ENCODE measurements at places on chromosomes 16 and 17.
A peak's percentile ranks its signal among the peaks of the same experiment; 100 is the strongest.

GRCh38 chr16:88077328-88078108 is 126.3 kb downstream of the BANP start:
- DNase-seq = no peak

DNA sequence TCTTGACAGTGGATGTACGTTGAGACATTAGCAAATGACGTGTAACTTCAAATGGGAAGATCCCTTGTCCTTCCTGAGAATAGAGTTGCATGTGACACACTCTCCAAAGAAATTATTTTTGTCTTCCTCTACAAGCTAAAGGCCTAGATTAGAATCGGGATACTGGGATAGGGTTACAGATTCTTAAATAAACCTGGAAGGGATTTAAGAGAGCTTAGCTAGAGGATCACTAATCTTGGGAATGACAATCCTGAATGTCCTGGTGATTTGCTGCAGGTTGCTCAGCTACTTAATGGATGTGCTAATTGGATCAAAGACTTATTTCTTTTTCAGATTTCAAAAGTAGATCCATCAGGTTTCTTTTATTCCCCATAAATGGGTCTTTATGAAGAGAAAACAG is 101.9 kb downstream of the KCNJ2 start:
- no peak for DNase-seq

DNA sequence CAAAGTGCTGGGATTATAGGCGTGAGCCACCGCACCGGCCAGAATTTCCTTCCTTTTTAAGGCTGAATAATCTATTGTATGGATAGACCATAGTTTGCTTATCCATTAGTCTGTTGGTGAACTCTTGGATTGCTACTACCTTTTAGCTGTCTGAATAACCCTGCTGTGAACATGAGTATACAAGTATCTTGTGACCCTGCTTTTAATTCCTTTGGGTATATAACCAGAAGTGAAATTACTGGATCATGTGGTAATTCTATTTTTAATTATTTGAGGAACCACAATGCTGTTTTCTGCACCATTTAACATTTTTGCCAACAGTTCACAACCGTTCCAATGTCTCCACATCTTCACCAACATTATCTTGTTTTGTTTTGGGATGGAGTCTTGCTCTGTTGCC is 4.6 kb upstream of the OTOA start:
- no peak for DNase-seq

GRCh38 chr17:83160443-83161297 is 81.3 kb downstream of the METRNL start:
- no peak for DNase-seq

GRCh38 chr16:10888320-10888937 is 11.4 kb downstream of the CIITA start:
- DNase-seq = no peak

GRCh38 chr17:8922451-8922850 is 43.1 kb downstream of the PIK3R5 start:
- no peak for DNase-seq

DNA sequence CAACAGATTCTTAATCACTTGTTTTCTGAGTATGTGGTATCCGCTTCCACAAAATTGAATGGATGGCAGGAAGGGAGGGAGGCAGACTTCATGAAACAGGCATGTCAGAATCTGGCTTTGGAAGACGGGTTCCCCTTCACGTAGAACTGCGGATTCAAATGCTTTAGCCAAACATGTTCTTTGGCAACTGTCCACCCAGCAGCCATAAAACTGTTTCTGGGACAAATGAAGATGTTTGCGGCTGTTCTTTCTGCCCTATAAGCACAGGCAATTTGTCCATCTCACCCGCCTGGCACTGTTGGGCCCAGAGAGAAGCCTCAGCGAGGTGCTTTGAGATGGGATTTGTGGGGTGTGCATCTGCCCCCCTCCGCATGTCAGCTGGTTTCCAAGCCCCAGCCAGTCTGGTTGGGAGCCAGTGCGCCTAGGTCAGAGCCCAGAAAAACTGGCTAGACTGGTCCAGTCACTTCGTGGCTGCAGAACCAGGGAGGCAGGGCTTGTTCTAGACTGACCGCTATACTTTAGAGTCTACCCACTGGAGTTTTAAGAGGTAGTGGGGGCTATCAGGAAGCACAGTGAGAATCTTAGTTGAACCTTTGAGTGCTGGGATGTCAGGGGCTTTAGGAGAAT is 6.3 kb downstream of the CRHR1 start:
- no peak for DNase-seq

DNA sequence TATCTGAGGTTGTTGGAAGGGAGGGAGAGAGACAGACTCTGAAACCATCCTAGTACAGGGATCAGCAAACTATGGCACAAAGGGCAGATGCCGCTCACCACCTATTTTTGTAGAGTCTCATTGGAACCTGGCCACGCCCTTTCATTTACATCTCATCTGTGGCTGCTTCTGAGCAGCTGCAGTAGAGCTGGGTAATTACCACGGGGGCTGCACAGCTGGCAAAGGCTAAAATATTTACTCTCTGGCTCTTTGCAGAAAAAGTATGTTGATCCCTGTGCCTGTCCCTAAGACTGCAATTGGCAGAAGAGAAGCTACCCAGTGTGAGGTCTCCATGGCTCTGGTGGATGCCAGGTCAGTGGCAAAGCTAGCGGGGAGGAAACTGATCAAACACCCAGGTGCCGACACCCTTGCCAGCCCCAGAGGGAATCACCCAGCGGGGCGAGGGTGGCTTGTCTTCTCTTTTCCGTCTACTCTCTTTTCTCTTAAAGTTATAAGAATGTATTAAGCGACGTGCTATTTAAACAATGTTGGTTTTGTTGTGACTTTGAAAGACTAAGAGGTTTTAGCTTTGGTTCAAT is 14.0 kb downstream of the CEP295NL start:
- no peak for DNase-seq

DNA sequence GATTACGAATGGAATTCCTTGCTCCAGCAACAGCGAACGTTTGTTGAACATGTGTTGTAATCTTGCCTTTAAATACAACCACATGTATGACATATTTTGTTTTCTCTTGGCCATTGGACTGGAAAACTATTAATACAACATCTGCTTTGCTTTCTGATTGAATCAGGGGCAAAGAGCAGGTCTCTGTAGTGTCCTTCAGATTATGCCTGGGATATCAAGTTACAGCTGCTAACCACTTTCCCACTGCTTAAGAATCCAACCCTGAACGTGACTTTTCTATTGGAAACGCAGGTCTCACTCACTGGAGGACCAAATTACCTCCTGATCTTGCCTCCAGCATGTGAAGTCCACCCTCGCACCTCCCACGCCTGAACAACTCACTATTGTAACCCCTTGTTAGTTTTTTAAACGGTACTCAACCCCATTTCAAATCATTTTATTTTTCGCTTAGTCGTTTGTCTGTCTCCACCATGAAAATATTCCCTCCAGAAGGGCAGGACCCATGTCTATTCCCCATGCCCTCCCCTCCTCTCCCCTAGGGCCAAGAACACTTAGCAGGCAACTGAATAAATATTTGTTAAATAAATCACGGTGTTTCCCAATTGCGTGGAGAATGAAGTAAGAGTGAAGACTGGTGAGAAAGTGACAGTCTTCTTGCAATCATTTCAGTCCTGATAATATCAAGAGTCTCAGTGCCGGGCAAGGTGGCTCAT is 57.4 kb upstream of the MRTFB start:
- DNase-seq = no peak

DNA sequence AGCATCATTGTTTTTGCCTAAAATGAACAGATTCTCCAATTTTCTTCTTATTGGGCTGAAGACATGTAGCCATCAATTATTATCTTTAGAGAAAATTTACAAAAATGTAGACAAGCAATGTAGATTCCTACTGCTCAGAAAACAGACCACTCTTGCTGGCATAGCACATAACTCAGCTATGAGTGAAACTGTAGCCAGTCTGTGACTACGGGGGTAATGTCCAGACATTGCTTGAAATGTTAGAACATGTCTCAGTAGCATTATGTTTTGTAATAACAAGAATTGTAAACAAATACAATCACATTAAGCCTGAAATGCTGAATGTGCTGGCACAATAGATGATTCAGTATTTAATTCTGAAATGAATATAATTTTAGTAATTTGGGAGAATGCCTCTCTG is 265.7 kb upstream of the KCNJ16 start:
- DNase-seq = no peak

DNA sequence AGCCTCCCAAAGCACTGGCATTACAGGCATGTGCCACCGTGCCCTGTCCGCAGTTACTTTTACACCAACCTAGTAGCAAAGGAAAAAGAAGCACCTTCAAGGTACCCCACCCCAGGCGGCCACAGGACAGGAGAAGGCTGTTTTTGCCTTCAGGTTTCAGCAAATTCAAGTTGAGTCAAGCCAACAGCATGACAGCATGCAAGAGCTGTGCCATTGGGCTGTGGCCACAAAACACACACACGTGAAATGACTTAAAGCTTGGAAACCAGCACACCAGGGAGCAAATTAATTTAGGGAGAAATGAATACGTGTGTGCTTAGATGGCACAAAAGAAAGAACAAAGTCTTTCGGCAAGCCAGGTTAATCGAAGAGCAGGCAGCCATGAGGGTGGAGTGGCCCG is 39.7 kb downstream of the ERCC4 start:
- no peak for DNase-seq

DNA sequence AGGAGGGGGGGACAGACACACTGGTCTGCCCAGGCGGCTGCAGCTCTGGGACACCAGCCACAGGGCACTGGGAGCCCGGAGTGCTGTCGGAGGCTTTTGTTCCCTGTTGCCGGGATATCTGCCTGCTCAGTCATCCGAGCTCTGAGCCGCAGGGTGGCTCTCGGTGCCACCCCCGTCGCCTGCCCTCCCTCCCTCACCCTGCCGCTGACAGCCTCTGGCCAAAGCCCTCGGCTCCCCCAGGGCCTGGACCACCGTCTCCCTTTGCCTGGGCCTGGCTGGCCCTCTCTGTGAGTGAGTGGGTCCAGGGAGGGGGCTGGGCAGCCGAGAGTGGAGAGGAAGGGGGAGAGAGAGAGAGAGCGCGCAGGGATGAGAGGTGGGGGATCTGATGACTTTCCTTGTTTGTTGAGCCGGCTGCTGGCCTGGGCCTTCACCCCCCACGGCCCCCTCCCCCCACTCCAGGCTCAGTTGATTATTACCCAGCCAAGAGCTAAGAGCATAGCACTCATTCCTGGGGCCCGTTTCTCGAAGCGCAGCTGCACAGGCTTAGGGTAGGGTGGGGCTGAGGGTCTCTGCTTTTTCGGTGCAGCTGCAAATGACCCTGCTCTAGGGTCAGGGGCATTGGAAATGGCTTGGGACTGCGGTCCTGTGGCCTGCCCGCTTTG is 2.7 kb downstream of the FOXJ1 start:
- DNase-seq = no peak

DNA sequence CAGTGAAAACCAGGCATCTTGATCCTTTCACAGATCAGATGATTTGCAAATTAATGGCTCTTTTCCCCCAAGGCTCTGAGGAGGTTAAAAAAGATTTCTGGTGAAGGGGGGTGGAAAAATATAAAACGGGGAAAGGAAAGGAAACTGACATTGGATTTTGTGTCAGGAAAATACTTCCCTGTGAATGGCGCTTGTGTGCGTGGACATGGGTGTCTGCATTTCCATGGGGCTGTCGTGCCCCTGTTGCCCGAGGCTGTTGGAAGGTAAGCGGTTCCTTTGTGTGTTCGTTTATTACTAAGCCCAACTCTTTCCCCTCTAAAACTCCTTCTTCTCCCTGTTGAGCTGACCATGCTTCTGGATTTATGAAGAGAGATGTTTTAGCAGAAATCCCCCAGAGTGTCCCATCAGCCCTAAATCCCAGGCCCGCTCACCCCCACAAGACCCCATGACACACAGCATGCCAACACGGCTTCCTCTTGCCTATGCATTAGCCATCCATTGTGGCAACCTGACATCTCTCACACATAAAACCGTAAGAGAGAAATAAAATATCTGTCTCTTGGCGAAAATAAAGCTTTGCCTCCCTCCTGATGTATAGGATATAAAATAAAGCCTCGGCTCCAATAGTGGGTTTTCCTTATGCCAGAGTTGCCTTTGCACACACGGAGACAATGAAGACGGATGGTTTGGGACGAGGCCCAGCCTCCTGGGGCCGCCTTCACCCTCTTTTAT is 7.3 kb upstream of the LHX1 start:
- no peak for DNase-seq

GRCh38 chr17:5100832-5101231 is 10.8 kb downstream of the ZNF232 start:
- DNase-seq = no peak

- no peak for DNase-seq
Measured at GRCh38 chr16:82524976-82525375, 101.8 kb upstream of the CDH13 start.

DNA sequence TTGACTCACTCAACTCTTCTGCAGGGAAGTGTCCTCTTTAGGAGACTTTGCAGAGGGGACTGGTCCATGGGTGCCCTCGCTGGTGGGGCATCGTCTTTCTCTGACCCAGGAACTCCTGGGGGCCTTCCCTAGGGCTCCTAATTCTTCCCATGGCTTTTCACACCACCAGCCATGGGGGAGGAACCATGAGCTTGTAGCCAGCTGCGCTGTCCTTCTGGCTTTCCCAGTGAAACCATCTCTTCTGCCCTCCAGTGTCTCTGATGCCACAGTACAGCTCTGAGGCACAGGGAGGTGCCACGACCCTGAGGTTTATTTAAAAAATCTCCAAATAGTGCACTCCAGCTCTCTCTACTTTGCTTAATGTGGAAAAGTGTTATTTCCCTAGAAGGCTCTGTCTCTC is 78.6 kb downstream of the SDR42E1 start:
- no peak for DNase-seq

- DNase-seq = no peak
Measured at GRCh38 chr16:71966932-71967331, 33.3 kb downstream of the PKD1L3 start.

- DNase-seq = no peak
Measured at GRCh38 chr17:80992077-80992947, 671 bp downstream of the CHMP6 start.

DNA sequence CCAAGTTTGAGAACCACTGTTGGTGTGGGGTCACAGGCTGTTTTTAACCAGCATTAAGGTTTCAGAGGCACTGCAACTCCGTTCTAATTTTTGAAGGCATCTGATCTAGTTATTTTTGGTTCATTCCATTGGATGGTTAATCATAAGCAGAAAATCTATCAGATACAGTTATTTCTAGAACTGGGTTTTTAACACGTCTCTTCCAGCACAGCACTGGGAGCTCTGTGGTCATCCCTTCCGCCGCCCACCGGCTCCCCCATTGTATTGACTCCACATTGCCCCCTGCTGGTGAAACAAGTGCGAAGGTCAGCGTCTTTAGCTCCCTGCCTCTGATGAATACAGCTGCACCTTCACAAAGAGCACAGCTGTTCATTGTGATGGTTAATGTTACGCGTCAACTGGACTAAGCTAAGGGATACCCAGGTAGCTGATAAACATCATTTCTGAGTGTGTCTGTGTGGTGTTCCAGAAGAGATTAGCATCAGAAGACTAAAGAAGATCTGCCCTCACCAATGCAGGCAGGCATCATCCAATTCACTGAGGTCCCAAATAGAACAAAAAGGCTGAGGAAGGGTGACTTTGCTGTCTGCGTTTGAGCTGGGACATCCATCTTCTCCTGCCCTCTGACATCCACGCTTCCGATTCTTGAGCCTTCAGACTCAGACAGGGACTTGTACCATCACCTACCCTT is 8.5 kb downstream of the CCL18 start:
- peak; percentile 7 for DNase-seq
